AG09309 (cell line): ENCODE measurements at places on chromosomes 6 and 20.

DNA sequence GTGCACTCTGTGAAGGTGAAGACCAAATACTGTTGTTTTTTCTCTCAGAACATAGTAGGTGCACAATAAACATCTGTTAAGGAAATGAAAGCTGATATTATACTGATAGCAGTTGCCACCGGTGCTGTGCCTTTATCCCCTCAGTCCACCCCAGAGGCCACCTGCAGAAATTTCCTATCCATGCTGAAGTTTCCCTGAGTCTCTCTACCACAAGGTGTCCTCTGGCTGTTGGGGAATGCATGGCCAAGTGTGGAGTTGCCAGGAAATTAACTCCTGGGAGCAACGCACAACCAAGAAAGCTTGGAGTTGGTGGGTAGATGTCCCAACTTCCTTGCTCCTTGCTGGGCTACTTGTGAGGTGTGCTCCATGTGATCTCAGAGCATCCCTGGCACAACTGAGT is 114.2 kb downstream of the LAMP5 start:
- DNase-seq, result no peak

- no peak for DNase-seq
Observed at GRCh38 chr6:47932575-47932974, 150.7 kb downstream of the OPN5 start.

DNA sequence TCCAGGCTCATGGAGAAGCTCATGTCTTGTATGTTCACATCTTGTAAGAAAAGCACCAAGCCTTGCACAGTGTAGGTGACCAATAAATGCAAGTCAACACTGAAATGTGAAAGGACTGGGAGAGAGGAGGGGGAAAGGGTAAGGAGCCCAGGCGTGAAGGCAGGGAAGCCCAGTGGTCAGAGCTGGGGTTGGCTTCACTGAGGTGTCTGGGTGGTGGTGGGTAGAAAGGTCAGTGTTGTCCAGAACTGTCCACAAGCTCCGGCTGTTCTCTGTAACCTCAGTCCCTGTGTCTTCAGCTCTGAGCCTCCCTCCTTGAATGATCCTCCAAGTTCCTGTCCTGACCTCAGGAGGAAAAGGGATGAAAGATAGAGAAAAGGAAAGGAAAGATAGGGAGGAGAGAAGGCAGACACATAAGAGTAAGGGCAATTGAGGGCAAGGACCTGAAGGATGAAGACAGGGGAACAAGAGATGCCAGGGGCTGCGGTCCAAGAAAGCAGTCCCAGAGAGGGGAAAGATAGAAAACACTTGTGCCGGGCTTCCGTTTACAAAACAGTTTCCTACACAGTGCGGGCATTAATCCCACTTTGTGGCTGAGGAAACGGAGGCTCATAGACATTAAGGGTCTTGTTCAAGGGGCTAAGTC is 2.4 kb upstream of the TNXB start:
- DNase-seq, result no peak

DNA sequence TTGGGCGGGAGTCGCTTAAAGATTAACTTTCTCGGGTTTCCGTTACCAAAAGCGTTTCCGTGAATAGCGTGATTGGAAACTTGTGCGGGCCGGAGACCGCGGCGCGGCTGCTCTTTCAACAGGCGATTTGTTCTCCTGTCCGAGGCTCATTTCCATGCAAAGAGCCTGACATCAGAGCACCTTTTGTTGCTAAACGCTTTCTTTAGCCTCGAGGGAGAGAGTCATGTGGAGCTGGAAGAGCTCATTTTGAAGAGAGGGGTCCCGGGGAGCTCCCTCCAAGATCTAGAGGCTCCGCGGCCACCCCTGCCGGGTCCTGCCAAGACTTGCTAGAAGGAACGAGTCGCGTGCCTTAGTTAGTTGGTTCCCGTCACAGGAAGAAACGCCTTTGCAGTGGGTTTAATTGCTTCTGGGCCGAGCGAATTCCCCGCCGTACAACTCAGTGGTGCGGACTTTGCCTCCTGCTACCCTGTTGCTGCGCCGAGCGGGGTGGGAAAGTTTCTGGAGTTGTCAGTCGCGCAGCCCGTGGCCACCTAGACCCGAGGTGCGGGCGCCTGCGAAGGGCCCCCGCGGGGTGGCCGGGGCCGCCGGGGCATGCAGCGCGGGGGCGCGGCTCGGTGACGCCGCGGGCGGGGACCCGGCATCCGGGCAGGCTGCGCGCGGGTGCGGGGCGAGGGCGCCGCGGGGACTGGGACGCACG is at the start of gene SASH1:
Gene SASH1, plus strand, starts transcription at position 489 of the 697 bp plus-strand sequence. CDS start 230 bp downstream, outside the sequence.
- peak; percentile 44 for DNase-seq

- DNase-seq, result no peak
Observed at GRCh38 chr6:145743332-145743731, 8.0 kb upstream of the EPM2A start.

GRCh38 chr6:132179955-132180354 is 221.3 kb downstream of the MOXD1 start:
- no peak for DNase-seq

DNA sequence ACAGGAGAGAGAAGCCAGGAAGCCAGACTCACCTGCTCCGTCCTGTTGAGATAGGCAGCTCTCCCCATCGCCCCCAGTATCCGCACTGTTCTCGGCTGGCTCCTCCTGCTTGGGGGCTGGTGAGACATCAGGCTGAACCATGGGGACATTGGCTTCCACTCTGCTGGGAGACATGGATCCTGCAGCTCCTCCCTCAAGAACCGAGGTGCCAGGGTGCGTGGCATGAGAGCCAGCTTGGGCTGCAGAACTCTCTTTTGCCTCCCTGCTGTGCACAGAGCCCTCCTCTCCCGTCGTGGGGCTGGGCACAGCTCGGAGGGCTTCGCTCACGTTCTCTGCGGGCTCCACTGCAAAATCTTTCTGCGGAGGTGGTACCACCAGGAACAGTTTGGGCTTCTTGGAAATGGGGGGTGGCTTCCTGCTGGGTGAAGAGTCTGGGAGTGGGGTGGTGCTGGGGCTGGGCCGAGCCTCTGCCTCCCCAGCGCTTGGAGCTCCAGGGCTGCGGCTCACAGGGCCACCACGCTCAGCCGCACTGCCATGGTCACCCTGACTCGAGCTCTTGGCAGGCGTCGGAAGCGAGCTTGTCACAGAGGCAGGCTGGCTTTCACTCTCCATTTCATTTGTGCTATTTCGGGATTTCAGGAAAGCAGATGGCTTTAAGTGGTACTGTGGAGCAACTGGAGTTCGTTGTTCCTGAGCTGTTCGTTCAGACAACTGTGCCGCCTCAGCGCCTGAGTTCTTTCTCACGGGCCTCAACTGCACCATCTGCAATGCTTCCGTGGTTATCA is 26.5 kb downstream of the HEBP2 start:
- no peak for DNase-seq

GRCh38 chr6:161271343-161272030 is 2.4 kb downstream of the AGPAT4 start:
- no peak for DNase-seq

GRCh38 chr6:14066782-14067406 is 50.7 kb upstream of the CD83 start:
- DNase-seq, result no peak

- DNase-seq, result no peak
Observed at GRCh38 chr20:56955680-56956079, 310.8 kb downstream of the BMP7 start.

DNA sequence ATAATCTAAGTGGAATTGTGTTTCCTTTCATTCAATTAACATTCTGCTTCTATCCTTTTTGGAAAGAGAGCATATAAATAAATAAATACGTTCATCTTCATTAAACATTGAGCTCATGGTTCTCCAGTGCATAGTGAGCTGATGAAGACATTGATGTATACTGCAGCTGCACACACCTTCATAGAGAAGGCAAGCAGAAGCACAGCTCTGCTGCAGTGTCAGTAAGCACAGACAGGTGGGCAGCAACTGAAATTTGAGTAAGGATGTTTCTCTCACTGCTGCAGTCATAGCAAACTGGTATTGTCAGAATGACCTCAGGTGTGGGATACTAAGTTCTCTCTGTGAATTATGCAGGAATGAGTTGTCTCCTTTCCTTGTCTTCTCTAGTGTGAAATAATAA is 202.9 kb downstream of the DOK5 start:
- DNase-seq, result no peak

GRCh38 chr6:24788031-24788665 is 10.6 kb downstream of the ARMH2 start:
- no peak for DNase-seq

DNA sequence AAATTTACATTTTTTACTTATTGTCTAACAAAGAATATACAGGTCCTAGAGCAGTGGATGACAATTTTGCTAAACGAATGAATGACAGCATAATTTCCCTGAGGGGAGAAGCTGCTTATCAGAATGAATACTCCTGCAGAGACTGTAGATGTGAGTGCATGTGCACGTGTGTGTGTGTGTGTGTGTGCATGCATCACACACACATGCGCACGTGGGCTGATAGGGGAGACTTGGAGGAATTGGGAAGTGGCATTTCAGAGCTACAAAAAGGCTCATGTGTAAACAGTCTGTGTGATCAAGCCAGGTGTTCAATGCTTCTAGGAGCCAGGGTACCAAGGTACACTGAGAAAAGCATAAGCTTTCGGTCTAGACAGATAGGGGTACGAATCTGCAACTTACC is 93.5 kb upstream of the SASH1 start:
- DNase-seq, result no peak

DNA sequence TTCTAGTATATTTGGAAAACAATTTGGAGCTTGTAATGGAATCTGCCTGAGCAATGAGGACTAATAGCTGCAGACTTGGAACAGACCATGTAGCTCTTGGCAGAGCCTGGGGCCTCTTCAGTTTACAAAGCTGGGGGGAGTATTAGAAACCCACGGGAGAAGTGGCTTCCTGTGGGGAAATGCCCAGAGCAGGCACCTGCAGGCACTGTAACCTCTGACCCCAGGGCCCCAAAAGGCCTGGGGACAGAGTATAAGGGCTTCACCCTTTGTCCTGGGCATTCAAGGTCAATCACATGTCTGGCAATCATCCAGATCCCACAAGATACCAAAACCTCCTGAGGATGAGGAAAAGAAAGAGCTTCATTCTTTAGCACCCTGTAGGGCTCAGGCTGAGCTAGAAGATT is 19.4 kb downstream of the PKIG start:
- DNase-seq, result peak; percentile 44
